ENCODE measurements at places on chromosomes 5 and 9. TPM values are rescaled to one million over a fixed set of nuclear protein-coding genes. Genes with fewer than 3 reads are reported as not detected.

The RABL6 gene
- 47.5 TPM for total RNA-seq

The MRPS2 gene
- 53.1 TPM for total RNA-seq

The BSPRY gene
- total RNA-seq, result not detected

The SV2C gene
- not detected for total RNA-seq

The CEP72 gene
- 2.8 TPM for total RNA-seq

The IQGAP2 gene
- total RNA-seq, result 0.36 TPM

The IRX2 gene
- total RNA-seq, result 0.36 TPM

The UNC13B gene
- total RNA-seq, result 14.3 TPM
